ENCODE measurements at places on chromosomes 6 and 20. TPM values are rescaled to one million over a fixed set of nuclear protein-coding genes. Genes with fewer than 3 reads are reported as not detected.

The SLC23A2 gene
- total RNA-seq = 24.6 TPM

The DCDC2 gene
- not detected for total RNA-seq

The CEP57L1 gene
- 27.1 TPM for total RNA-seq

The CCDC28A gene
- 8.9 TPM for total RNA-seq

The AK9 gene
- 16.6 TPM for total RNA-seq

The LRRC73 gene
- total RNA-seq = 0.63 TPM

The NPEPL1 gene
- 24.5 TPM for total RNA-seq

The TTI1 gene
- 26.0 TPM for total RNA-seq

- peak; percentile 78 for DNase-seq
Measured at GRCh38 chr20:18496740-18497592, at the start of gene RBBP9. TSS of gene RBBP9 (minus strand) at chr20:18497225. CDS start at chr20:18497167, 58 bp downstream.

DNA sequence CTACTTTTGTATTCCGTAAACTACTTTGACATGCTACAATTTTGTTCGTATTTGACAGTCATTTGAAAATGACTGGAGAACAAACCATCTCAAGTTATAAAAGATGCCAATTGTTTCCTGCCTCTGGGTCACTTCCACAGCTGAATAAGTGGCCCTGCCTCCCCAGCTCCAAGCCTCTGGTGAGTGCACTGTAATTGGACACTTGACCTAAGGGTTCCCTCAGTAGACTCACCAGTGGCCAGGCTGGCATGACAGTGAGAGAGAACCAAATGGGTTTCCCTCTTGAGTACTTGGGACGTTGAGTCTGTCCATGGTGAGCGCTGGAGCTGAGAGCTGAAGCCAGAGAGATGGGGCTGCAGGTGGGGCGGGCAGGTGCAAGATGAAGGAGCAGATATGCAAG lies 57.1 kb downstream of the SLC35D3 start:
- DNase-seq = no peak

DNA sequence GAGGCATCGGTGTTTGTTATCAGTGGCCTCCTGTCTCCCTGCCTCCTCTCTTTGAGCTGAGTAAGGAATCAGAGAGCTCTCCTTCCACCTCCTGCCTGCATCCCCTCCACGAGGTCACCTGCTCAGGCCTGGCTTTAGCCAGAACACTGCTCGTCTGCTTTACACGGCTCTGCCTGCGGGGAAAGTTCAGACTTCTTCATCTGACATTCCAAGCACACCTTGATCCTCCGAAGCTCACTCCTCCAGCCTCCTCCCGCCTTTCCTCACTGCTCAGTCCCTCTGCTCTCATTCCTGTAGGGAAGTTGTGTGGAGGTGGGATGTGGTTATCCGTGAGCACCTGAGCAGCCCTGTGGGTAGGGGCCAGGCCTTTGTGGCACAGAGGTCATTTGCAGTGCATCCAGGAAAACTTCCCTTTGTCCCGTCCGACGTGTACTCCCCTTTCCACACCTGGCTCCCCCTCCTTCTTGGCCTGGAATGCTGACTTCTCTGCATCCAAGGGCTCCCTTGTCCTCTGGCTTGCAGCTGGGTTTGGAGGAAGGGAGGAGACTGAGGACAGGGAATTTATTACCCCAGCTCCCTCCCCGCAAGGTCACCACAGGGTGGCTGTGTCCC lies 12.8 kb upstream of the CCDC167 start:
- no peak for DNase-seq

GRCh38 chr6:14305131-14305530 lies 187.6 kb downstream of the CD83 start:
- no peak for DNase-seq

GRCh38 chr20:24587384-24588046 lies 118.1 kb downstream of the SYNDIG1 start:
- DNase-seq = no peak

GRCh38 chr20:9974324-9974723 lies 60.5 kb upstream of the ANKEF1 start:
- no peak for DNase-seq

DNA sequence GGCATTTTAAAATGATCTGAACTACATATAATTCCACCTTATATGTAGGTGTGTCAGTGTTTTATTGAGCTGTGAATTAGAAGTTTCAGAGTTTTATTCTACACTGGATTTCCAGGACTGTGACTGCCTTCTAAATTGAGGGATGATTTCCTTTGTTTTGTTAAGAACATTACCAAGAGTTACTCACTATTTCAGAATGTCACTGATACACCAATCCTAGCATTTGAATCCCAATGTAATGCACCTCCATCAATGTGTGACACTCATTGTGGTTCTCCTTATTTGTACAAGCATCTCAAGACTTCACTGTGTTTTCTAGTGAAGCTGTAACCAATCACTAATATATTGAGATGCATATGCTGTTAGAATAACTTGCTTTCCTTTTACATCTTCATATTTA lies 86.8 kb downstream of the PLCB1 start:
- DNase-seq = peak; percentile 66
